ENCODE measurements at places on chromosomes 1 and 21.

DNA sequence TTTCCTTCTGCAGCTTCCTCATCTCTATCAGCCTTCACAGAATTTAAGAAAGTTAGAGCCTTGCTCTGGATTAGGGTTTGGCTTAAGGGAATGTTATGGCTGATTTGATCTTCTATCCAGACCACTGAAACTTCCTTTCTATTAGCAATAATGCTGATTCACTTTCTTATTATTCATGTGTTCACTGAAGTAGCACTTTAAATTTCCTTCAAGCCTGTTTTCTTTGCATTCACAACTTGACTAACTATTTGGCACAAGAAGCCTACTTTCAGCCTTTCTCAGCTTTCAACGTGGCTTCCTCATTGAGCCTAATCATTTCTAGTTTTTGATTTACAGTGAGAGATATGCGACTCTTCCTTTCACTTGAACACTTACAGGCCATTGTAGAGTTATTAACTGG, 528.5 kb downstream of the PLPP3 start:
- DNase-seq: no peak

GRCh38 chr1:18147672-18148071, 40.1 kb downstream of the IGSF21 start:
- DNase-seq: no peak

DNA sequence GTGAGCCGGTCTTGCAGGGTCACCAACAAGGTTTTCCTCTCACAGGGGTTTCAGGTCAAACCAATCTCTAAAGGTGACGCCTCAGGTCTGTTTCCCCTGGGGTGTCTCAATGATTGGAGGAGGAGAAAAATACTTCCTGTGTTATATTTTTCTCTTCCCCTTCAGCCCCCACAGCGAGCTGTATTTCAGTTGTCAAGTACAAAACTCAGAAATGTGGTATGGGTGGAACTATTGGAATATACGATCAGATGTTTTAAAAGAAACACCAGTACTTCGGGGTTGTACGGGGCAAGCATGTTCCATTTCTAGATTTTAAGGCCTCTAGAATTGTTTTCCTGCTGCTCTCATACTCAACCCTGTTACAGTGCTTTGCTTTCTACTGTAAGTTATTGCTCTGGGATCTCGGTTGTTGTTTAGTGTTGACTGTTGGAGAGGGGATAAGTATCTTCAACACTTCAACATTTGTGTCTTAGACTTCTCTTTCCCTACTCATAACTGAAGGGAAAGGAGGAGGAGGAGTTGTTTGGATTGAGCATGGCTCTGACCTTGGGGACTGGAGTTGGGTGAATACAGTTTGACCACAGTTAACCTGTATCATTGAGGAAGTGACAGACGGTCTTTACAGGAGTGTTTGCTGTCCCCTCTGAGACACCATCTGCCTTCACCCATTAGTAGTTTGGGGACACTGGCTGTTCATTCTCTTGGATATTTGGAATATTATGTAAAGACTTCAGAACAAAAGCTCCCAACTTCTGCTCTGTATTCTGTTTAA, 2.0 kb downstream of the MAPKAPK2 start:
- DNase-seq: no peak

- DNase-seq: no peak
These were observed 100.4 kb upstream of the BRINP3 start for GRCh38 chr1:190578017-190578416.

DNA sequence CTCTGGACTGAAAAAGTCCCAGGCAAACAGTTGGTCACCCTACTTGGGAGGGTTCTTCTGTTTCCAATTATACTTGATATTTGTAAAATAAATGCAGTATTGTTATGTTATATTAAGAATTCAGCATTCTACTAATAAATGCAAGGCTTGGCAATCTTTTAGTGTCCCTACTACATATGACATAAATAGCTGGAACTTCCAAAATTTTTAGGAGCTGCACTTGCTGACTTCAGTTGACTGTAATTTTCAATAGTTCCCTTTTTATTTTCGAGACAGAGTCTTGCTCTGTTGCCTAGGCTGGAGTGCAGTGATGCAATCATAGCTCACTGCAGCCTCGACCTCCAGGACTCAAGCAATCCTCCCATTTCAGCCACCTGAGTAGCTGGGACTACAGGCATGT, 20.0 kb downstream of the FOXD3 start:
- DNase-seq: no peak

All from stimulated activated CD8-positive, alpha-beta memory T cell treated with anti-CD3 and anti-CD28 coated beads, Interleukin-4, amount 100 ng/mL, for 1 hour (primary cell).